ENCODE measurements at places on chromosomes 2 and 18.

DNA sequence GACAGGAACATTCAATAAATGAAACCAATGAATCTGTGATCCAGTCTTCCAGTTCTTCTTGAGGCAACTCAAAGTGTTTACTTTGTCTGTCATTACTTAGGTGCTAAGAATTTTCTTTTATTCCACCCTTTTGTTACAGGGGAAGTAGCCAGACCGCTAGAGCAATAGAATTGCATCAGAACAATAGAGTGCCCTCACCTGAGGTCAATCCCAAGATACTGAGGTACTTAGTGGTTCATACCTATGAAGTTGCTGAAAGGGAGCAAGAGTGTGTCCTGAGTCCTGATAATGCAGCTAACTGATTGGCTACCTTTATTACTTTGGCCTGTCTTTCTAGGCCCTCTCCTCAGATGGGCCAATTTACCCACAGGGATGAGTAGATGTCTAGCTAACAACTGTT, 359.4 kb upstream of the KCNH7 start:
- no peak for DNase-seq

GRCh38 chr2:238103465-238104225, 3.5 kb downstream of the ESPNL start:
- DNase-seq = no peak

GRCh38 chr18:13221869-13222855, 3.6 kb downstream of the LDLRAD4 start:
- DNase-seq = no peak

DNA sequence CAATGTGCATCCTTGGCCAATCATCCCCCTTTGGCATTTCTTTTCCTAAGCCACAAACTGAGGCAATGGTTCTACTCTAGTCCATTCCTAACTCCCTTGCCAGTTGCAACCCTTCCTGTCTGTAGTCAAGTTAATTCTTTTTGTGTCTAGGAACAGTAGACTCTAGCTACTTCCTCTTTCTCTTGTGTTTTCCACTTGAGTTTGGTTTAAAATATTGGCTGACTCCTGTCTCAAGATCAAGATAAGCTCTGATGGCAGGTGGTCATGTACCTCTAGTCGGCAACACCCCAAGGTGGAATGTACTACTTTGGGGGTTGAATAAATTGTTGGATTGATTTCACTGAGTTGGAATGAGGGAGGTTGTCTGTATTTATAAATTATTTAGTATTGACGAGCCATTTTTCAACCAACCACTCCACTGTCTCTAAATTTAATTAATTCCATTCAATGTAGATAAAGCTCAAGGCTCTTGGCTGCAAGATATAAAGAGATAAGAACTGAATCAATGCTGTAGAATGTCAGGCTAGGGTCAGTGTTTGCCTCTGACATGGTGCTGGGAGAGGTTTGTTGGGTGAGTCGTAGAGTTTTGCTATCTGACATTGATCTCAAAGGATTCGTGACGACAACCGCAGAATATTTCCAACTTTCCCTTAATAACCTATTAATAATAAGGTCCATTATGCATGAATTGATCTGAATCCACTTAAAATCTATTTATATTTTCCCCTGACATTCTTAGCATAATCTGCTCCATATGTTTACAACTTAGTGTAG, 188.7 kb upstream of the APCDD1 start:
- DNase-seq = no peak

DNA sequence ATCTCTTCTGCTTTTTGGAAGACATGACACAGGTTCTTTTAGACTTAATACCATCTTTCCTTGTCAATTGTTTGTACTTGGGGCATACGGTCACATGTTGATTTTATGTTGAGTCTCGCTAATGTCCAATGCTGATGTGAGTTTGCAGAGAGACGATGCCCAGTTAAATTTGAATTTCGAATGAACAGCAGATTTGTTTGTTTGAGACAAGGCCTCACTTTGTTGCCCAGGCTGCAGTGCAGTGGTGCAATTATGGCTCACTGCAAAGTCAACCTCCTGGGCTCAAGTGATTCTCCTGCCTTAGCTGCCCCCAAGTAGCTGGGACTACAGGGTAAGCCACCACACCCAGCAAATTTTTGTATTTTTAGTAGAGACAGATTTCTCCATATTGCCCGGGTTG, 473.5 kb downstream of the RIT2 start:
- DNase-seq = no peak

- DNase-seq = no peak
These were observed 151.0 kb upstream of the GATA6 start for GRCh38 chr18:22018366-22018765.

All from CMK (cell line).